ENCODE measurements at places on chromosomes 5 and 9. TPM values are rescaled to one million over a fixed set of nuclear protein-coding genes. Genes with fewer than 3 reads are reported as not detected.

Gene RAD17
- total RNA-seq, result 30.0 TPM

Gene STOML2
- total RNA-seq, result 38.5 TPM

Gene DND1
- total RNA-seq, result 1.3 TPM

Gene C9orf153
- 1.3 TPM for total RNA-seq

Gene MCC
- 11.0 TPM for total RNA-seq

Gene OR4F3
- not detected for total RNA-seq

Gene ZCCHC10
- total RNA-seq, result 16.3 TPM

Gene DNAH5
- total RNA-seq, result 8.1 TPM

Gene SPAAR
- 0.31 TPM for total RNA-seq

Gene RGP1
- 20.0 TPM for total RNA-seq

Gene FYB1
- 2.5 TPM for total RNA-seq

Gene MORN5
- total RNA-seq, result not detected

Gene GAPT
- not detected for total RNA-seq

Gene CTNND2
- 136 TPM for total RNA-seq

Gene NTRK2
- total RNA-seq, result 203 TPM

Gene RIMOC1
- total RNA-seq, result 27.5 TPM

Gene NKD2
- total RNA-seq, result 4.1 TPM

Gene ZNF883
- total RNA-seq, result 75.4 TPM

Gene RPP25L
- 4.4 TPM for total RNA-seq

Gene LNPEP
- 74.5 TPM for total RNA-seq

Gene BNC2
- 0.31 TPM for total RNA-seq

Gene FUT7
- total RNA-seq, result not detected

Gene LHX6
- total RNA-seq, result 32.2 TPM

Gene DEPDC1B
- 17.5 TPM for total RNA-seq

Gene PPP3R2
- total RNA-seq, result 0.63 TPM

Gene FAM193B
- total RNA-seq, result 60.4 TPM

Gene CDH10
- total RNA-seq, result 50.7 TPM

Gene ECPAS
- 122 TPM for total RNA-seq

Gene CHSY3
- 26.6 TPM for total RNA-seq

Gene GHR
- 2.2 TPM for total RNA-seq

Gene LHX2
- 182 TPM for total RNA-seq

Gene DENND4C
- total RNA-seq, result 172 TPM

Gene PCDHA8
- total RNA-seq, result 25.7 TPM

Gene FGF10
- total RNA-seq, result 1.3 TPM

Gene VPS13A
- 52.0 TPM for total RNA-seq

Gene TMEM252
- total RNA-seq, result not detected

Gene NRARP
- 5.0 TPM for total RNA-seq

Gene UBE2D2
- 121 TPM for total RNA-seq

Gene PLPP7
- total RNA-seq, result 7.2 TPM

Gene CDC20B
- 0.31 TPM for total RNA-seq

Gene ACOT12
- 5.0 TPM for total RNA-seq

Gene RGS7BP
- total RNA-seq, result 26.0 TPM

Gene TMEM174
- total RNA-seq, result not detected

Gene SLC22A4
- total RNA-seq, result 1.6 TPM

Gene OLFML2A
- 1.6 TPM for total RNA-seq

Gene RETREG1
- 67.9 TPM for total RNA-seq

Gene FXN
- total RNA-seq, result 3.1 TPM

Gene SPINK6
- total RNA-seq, result not detected

Gene BTNL3
- not detected for total RNA-seq

Gene LTC4S
- total RNA-seq, result 6.9 TPM

Gene FOXD4L4
- 1.6 TPM for total RNA-seq
